ENCODE measurements at places on chromosomes 5 and 9.

GRCh38 chr5:77239126-77239741, 28.8 kb downstream of the PDE8B start:
- peak; percentile 21 for DNase-seq

DNA sequence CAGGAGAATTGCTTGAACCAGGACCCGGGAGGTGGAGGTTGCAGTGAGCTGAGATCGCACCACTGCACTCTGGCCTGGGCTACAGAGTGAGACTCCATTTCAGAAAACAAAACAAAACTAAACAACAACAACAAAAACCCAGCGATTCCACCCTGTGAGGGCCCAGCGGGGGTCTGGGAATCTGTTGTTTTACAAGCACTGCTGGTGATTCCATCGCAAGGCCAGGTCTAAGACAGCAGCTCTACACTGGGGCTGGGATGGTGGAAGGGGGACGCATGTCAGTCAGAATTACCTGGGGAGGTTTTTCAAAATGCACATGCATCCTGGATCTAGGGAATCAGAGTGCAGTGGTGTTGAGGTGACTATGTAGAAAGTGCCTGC, 90.9 kb downstream of the ANKRD55 start:
- DNase-seq: no peak

GRCh38 chr5:112388739-112389138, 30.3 kb downstream of the EPB41L4A start:
- no peak for DNase-seq

DNA sequence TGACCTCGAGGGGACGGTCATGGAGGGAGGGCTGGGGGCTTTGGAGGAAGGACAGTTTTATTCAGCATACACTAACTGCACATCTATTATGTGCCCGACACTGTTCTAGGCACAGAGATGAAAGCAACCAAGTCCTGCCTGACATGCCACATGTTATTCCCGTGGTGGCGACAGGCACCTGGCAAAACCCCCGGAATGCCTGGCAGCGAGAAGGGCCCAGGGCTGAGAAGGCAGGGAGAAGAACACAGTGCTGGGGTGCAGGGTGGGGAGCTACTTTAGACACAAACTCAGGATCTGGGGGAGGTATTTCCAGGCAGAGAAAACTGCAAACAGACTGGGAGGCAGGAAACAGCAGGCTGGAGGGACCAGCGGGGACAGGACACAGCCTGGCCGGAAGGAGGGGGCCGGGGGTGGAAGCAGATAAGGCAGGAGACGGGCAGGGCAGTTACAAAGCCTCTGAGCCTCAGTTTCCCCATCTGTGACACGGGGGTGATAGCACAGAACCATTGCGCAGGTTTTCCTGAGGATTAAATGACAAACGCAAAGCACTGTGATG, 77.7 kb downstream of the STK10 start:
- no peak for DNase-seq

DNA sequence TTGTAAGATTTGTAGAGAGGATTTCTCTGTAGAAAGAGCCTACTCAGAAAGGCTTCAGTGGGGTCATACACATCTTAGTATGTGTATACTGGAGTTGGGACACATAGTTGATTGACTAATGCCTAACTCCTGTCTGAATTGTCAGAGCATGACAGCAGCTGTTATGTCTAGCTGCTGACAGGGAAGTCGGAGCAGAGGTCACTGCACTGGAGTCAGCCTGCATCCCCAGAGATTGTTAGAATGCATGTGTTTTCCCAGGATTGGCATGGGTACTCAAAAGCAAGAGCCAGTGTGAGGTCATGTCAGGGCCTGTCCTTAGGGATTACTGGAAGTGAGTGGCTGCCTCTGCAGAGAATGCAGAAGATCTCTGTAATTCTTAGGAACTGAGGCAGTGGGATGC, 82.7 kb downstream of the ITGA1 start:
- no peak for DNase-seq

DNA sequence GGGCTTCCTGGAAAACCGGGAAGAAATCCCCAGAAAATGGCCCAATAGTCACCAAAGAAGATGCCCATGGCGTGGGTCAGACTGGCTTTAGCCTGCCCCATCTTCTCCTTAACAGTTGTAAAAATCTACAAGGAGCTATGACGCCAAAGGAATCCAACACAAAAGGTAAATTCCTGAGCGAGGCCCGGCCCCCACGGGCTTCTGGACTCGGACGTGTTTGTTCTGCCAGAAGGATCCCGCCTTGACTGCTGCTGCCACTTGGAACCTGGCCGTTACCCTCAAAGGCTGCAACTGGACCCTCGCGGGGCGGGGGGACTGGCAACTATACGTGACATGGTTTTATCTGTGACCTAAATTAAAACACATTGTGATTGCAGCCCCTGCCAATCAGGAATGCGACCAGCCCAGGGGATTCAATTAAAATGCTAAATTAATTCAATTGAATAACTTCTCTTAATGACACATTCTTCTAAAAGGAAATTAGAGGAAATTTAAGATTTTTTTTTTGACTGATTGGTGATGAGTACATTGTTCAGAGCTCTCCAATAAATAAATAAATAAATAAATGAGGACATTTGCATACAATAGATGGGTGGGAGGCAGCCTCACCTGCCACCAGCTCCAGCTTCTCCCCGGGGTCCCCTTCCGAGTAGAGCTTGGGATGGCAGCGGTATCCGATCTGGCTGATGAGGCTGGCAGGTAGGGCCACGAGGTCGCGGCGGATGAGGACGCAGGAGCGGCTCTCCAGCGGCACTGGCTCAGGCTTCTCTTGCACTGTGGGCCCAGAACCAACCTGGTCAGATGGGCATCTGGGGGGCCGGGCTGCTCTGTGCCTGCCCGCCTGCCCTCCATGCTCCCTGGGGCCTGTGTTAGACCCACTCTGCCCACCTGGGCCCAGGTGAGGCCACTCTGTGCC, 54.7 kb upstream of the UBAC1 start:
- DNase-seq: no peak

DNA sequence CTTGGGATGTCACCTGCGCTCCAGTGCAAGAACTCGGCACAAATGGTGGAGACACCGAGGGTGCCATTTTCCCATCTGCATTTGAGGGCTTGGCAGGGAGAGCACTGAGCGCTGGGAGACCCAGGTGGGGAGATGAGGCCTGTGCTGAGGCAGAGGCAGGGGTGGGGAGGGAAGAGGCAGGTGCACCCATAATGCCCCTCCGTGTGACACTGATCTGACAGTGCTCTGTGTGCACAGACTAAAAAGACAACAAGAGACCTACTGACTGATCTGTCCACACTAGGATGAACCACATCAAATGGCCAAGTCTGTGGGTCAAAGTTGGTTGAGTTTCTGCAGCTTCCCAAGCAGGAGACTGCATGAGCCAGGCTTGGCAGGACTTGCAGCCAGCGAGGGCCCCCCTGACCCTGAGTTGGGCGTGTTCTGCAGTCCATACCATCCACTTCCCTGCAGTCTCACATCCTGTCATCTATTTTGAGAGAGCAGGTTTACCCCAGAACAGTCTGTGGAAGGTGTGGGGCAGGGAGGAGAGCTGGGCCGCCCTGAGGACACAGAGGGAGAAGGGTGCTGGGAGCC, 41.9 kb downstream of the NEK6 start:
- DNase-seq: no peak

GRCh38 chr5:88813805-88814575, 69.0 kb downstream of the MEF2C start:
- no peak for DNase-seq

DNA sequence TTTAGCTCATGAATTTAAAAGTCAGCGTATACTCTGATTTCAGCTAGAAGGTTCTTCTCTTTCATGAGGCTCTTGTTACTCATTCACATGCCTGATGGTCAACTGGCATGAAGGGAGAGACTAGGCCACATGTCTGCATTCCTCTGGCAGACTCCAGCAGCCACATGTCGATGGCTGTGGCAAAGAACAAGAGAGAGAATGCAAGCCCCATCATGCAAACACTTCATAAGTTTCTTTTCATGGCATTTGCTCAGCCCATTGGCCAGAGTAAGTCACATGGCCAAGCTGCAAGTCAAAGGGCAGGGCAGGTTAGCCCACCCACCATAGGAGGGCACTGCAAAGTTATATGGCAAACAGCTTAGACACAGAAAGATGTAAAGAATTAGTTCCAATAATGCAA, 5.4 kb downstream of the KCNV2 start:
- DNase-seq: no peak

GRCh38 chr5:34011536-34011935, 3.7 kb upstream of the AMACR start:
- no peak for DNase-seq

GRCh38 chr5:14028938-14029584, 84.6 kb upstream of the DNAH5 start:
- no peak for DNase-seq

GRCh38 chr5:180115326-180116076, 43.9 kb upstream of the RNF130 start:
- DNase-seq: no peak

GRCh38 chr9:109972026-109972882, 192.3 kb downstream of the PALM2AKAP2 start:
- DNase-seq: peak; percentile 40

GRCh38 chr9:134423749-134424148, 97.5 kb downstream of the RXRA start:
- no peak for DNase-seq

DNA sequence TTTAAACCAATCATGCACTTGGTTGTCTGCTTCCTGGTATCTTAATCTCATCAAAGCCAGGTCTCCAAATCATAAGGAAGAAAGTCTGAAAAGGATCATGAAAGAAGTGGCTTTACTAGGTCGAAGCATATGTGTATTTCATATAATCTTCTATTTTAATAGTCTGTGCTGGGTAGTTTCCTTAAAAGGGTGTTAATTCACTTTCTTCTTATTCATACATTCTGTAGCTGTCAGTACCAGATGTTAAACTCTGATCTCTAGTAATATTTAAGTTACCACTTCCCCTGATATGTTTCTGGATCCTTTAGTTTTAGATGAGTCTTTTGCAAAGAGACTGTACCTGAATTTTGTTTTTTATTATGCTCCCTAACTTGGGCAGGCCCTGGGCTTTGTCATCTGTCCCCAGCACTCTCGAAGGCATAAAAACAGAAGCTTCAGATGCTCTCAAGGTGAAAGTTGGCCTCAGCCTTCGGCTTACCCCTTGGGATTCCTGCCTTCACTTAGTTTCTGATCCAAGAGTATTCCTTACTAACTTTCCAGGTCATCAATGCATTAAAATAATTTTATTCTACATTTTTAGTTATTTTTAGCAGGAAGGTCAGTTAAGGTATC, 15.0 kb upstream of the LNPEP start:
- no peak for DNase-seq

- no peak for DNase-seq
Observed at GRCh38 chr9:133304477-133305377, 29.7 kb upstream of the ABO start.

- no peak for DNase-seq
Observed at GRCh38 chr5:35677878-35678277, 60.2 kb downstream of the SPEF2 start.

DNA sequence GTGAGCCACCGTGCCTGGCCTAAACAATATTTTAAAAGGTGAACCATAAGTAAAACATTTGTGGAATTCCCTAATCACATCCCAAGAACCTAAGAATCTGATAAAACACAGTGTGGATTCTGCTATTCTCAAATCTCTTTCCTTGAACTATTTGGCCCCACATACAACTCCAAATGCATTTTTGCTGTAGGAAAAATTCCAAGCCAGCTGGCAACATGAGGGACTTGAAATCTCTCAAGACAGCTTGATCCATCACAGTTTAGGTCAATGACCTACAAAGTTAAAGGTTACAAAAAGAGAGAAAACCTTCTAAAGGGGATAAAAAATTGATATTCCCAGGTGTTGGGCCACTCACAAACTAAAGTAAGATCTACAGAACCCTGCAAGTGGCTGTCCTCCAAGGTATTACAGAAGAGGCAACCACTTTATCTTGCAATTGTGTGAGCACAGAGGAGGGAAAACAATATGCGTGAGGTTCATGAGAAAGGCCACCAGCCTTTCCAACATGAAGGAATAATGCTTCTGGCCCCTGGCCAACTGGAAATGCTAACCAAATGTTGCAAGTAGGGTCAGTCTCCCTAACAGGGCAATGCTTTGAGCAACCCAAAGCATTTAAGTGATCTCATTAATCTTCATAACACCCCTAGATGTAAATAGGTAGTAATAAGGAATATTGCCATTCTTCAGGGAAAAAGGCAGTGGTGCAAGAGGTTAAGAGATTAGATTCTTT, 221.4 kb downstream of the SEMA5A start:
- DNase-seq: no peak

DNA sequence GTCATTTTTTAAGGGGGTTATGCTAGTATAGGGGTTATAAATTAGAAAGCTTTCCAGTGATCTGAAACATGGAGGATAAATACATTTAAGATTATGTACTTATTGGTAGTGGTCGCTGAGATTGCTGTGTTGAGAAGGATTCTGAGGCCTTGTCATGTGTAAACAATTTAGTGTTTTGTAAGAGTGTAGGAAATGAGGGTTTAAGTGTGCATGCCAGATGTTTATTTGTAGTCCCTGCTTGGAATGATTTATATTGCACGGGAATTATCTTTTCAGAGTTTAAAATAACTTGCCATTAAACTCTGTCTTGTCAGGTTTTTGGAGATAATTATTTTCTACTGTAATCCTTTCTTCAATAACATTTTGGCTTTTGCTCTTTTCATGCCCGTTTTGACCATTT, 19.4 kb downstream of the ZNF618 start:
- DNase-seq: no peak

GRCh38 chr5:163944738-163945137, 439.3 kb downstream of the MAT2B start:
- no peak for DNase-seq

DNA sequence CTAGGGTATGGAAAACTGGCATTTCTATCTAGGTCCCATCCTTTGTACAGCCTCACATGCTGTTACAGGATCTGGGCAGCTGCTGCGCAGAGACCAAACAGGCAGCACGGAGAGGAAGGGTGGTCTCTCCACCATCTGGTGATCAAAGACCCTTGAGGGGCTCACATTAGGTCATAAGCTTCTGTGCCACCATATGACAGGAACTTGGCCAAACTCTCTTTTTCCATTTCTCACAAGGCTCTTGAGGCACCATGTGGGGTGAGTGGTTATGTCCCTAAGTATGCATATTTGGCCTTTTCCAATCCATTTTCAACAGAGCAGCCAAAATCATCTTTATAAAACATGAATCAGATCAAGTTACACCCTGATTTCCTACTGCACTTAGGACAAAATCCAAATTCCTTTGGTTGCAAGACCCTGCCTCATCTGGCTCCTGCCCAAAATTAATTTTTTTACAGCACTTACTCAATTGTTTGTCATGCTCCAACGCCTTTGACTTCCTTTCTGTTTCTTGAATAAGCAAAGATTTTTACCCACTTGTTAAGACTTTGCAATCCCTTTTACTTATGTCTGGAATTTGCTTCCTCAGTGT, 730.0 kb downstream of the MAT2B start:
- DNase-seq: no peak
